ENCODE measurements at places on chromosomes 12 and 14. TPM values are rescaled to one million over a fixed set of nuclear protein-coding genes. Genes with fewer than 3 reads are reported as not detected.

GRCh38 chr12:119684711-119685369 lies 16.9 kb downstream of the PRKAB1 start:
- no peak for DNase-seq
- peaks cover 6% of the 10 kb centered on the region for H3K36me3 ChIP-seq
- H3K4me3 ChIP-seq: no peak overlapping the region
- peak overlapping the region; percentile 76 for H3K27ac ChIP-seq

GRCh38 chr12:7144414-7145120 lies 14.4 kb downstream of the CLSTN3 start:
- DNase-seq: peak; percentile 70

Gene CELA1
- not detected for polyA plus RNA-seq

DNA sequence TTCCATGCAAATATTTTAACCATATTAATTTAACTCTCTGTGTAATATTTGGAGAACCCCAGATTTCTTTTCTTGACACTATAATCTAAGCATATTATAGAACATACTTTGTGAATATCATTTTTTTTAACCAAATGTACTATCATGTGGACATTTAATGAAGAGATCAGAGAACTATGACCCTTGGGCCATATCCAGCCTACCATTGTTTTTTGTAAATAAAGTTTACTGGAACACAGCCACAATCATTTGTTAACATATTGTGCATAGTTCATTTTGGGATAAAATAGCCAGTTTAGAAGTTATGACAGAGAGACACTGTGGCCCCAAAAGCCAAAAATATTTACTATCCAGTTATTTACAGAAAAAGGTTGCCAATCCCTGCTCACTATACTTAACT lies 338.2 kb downstream of the TMEM117 start:
- no peak for DNase-seq
- H3K27me3 ChIP-seq: no peaks in the 10 kb centered on the region
- no peaks in the 10 kb centered on the region for H3K36me3 ChIP-seq

GRCh38 chr12:99978152-99978551 lies 6.6 kb downstream of the ANKS1B start:
- H3K36me3 ChIP-seq: no peaks in the 10 kb centered on the region
- H3K27me3 ChIP-seq: no peaks in the 10 kb centered on the region
- H3K4me1 ChIP-seq: no peaks in the 10 kb centered on the region
- no peak overlapping the region for H3K4me3 ChIP-seq
- no peak overlapping the region for H3K27ac ChIP-seq

DNA sequence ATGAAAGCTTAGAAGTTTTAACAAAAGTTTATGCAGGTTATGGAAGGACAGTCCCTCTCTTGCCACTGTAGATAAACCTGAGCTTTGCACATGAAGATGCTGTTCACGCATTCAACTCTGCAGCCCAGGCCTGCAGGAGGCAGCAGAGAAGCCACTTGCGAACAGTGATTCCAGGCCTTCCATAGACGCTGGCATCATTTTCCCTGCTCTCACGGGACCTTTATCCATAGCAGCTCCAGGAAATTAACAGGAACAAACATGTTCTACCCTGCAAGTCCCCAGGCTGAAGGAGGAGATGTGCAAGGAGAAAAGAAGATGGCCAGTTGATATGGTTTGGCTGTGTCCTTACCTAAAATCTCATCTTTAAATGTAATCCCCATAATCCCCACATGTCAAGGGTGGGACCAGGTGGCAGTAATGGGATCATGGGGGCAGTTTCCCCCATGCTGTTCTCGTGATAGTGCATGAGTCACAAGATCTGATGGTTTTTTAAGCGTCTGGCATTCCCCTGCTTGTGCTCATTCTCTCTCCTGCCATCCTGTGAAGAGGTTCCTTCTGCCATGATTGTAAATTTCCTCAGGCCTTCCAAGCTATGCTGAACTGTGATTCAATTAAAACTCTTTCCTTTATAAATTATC lies 2.0 kb downstream of the ERP27 start:
- H3K4me1 ChIP-seq: no peaks in the 10 kb centered on the region
- H3K27ac ChIP-seq: no peak overlapping the region
- H3K4me3 ChIP-seq: no peak overlapping the region
- H3K36me3 ChIP-seq: peaks cover 2% of the 10 kb centered on the region

GRCh38 chr12:24838531-24838950 lies 110.4 kb downstream of the BCAT1 start:
- DNase-seq: peak; percentile 42
- no peak overlapping the region for H3K4me3 ChIP-seq
- peak overlapping the region; percentile 63 for H3K27ac ChIP-seq
- H3K27me3 ChIP-seq: no peaks in the 10 kb centered on the region
- peaks cover 64% of the 10 kb centered on the region for H3K36me3 ChIP-seq

Gene FOXG1
- polyA plus RNA-seq: not detected

DNA sequence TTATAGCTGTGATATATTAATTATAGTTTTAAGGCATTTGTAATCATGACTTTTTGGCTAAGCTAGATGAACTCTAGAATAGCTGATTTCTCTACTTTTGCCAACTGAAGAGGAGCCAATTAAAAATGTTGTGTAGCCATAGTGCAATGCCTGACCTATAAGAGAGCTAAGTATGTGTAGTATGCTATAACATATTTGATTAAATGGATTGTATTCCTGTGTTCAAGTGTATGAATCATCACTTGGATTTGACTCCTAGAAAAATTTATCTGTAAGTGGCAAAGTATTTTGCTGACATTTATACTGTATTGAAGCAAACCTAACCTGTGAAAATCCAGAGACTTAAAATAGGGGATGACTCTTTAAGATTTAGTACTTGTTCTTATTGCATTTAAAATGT lies 34.2 kb downstream of the PCNX4 start:
- no peaks in the 10 kb centered on the region for H3K4me1 ChIP-seq
- no peak overlapping the region for H3K27ac ChIP-seq

Data from SK-N-SH (cell line).